ENCODE measurements at places on chromosomes 2 and 18.

DNA sequence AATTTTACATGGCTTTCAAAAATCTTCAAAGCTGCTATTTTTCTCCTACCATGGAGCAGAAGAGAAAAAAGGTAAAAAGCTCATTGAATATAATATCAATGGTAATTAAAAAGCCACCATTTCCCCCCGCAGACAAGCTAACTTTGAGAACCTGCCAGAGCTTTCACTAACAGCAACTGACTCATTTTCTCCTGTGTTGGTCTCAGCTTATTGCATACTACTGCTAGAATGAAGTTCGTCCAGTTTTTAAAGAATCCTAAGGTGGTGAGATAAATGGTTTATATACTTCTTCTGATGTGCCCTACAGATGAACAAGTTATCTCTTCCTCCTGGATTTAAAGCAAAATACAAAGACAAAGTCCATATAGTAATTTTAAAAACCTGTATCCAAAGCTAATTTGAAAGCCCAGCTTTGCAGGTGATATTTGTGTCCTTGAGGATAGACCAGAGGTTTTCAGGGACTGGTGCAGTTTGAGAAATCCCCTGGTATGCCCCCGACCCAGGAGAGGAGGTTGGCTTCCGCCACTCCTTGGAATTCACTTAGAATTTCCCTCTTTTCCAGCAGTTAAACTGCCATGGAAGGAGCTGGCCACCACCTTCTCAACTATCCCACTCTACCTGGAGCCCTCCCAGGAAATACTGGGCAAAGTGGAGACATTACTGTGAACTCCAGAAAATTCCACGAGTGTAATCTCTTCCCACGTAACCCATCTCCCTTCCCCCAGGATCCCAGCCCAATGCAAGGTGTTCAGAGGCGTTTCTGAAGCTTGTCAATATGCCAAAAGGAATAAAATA is 17.5 kb downstream of the YPEL5 start:
- DNase-seq, result no peak

DNA sequence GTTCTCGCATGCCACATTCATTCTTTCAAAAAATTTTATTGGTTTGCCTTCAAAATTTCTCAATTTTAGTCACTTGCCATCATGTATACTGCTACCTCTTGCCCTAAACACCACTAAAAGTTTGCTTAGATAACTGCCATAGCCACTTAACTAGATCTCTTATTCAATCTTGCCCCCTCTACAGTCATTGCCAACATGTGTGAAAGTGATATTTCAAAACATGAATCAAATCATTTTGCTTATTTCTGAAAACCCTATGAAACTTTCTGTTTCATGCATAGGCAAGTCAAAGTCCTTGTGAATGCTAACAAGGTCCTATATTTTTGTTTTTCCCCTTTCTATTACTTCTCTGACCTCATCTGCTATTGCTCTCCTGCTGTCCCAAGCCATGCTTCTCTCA is 397.1 kb downstream of the KCNJ3 start:
- no peak for DNase-seq

DNA sequence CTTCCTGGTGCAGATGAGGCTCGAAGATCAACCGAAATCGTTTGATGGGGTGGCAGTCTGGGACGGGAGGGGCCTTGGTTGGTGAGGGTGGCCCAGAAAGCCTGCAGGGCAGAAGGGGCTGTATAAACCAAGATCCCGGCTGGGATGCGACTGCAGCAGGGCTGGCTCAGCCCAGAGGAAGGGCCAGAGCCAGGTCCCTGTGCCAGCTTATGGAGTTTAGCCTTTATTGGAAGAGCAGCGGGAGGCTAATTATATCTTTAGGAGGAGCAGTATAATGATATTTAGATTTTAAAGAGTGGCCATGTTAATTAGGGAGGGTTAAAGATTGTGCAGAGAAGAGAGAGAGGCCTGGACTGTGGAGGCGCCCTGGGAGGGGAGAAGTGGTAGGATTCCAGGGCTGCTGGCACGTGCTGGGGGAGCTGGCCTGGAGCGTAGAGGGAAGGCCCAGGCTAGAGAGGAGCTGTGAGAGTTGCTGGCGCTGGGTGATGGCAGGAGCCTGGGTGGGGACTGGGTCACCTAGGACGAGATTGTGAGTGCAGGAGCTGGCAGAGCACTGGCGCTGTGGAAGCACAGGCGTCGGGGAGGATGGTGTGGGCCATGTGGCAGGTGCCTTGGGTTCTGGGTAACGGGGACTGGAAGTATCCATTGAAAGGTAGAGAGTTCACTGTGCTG is 25.1 kb downstream of the TRAF3IP1 start:
- no peak for DNase-seq

- DNase-seq, result no peak
Measured at GRCh38 chr2:17182399-17182798, 335.8 kb downstream of the RAD51AP2 start.

DNA sequence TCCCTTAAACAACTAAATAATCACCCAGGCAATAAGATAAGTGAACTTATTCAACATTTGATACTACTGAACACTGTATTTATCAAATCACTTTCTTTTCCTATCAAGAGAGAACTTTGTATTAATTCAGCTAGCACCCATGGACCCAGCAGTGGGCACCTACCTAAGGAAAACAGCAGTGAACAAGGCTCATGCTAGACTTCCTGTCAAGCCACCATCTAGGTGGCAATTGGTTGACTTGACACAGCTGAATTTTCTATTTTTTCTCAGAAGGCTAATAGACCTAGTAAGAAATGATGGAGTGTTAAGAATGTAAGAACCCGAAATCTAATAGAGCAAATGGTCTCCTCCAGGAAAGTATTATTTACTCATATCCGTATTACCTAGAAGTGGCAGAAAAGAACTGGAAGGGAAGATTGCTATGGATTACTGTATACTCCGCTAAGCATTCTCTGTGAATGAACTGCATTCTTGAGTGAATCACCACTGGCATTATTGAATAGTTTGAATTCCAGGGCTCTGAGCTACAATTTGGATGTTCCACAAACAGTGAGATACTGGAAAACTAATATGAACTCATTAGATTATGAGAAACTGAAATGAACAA is 988.2 kb upstream of the CDH2 start:
- peak; percentile 63 for DNase-seq

GRCh38 chr2:200810998-200811332 is 745 bp upstream of the BZW1 start:
- no peak for DNase-seq

DNA sequence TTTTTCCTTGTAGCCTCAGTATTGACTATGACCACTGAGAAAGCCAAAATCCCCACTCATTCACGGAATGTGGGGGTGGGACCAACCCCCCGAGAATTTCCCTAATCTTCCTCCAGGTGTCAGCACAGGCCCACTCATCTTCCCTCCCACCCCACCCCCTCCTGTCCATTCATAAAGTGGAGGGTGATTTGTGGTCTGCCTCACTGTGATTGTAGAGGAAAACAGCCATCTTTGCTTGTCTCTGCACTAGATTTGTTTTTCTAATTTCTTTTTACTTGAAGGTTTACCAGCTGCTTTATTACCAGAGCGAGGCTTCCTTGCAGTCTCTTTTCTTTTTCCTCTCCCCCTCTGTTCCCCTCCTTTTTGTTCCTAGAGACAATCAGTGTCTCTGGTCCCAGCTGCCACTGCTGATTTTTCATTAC is 171.8 kb downstream of the ICOS start:
- DNase-seq, result no peak

DNA sequence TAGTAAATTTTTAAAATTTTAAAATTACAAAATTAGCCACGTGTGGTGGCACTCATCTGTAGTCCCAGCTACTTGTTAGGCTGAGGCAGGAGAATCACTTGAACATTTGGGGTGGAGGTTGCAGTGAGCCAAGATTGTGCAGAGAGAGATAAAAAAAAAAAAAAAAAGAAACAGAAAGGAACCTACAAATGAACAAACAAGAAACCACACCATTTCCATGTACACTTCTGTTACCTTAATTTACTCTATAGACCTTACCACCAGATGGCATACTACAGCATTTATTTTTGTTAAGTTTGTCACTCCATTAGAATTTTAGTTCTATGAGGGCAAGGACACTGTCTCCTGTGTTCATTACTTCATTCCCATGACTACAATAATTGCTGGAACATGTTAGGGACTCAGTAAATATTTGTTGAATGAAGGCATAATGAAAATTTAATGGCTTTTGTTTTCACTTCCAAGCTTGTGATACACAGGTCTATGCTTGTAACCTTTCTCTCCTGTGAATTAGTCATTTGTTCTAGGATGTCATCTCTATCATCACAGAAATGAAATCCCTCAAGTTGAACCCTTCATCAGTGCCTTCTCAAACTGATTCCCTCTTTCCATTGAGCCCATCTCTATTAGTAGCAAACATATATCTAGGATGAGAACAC is 76.0 kb downstream of the ARHGAP15 start:
- peak; percentile 16 for DNase-seq

DNA sequence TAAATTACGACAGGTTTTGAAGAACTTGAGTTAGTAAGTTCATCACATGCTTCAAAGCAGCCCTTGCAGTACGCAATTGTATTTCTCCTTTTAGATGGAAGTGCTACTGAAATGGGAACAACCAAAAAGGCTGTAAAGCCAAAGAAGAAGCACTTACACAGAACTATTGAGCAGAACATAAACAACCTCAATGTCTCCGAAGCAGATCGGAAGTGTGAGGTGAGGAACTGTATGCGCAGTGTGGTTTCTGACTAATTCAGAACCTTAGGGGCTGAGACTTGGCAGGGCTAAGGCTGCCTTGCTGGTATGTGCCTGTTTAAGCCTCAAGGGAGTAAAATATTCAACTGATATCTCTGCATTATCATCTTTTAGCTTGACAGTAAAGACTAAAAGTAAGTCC is 8.4 kb downstream of the NCAPH start:
- DNase-seq, result no peak

DNA sequence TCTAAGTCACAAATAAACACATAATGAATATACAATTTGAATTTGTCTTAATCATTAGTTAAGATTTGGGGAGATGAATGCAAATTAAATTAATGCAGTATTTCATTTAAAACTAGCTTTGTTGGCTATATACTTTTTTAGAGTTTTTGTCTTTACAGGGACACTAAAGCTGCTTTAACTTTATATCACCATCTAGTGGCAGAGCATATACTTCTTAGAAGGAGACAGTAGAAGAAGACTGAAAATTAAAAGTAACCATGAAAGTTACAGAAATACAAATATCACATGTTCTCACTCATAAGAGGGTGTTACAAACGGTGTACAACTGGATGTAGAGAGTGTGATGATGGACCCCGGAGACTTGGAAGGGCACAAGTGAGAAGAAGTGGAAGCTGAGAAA is 268.3 kb upstream of the NETO1 start:
- DNase-seq, result no peak

DNA sequence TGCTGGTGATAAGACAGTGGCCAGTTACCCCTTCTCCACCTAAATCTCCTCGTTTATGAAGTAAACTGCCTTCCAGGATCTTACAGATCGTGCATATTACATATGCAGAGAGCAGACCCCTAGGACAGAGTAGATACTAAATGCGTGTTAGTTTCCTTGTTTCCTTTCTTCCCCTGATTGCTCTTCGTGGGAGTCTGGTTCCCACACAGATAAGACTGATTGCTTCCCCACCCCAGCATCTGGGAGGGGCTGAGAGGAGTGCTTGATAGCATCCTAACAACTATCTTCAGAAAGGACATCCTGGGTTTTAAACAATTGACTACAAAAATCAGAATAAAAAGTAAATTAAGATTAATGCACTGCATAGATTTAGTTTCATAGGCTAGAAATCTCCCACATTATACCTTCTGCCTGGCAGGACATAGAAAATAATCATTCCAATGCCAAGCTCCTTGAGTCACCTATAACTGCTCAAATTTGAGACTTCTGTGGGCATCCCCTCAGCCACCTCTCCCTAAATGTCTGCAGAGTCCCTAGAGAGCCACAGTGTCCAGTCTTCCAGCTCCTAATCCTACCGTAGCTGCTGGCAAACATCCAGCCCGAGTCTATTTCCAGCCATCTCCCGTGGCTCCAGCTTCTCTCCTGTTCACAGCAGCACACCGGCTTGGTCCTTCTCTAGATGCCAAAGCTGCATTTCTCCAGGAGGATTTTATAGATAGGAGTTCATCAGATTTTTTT is 128.3 kb downstream of the LRRC30 start:
- DNase-seq, result no peak

DNA sequence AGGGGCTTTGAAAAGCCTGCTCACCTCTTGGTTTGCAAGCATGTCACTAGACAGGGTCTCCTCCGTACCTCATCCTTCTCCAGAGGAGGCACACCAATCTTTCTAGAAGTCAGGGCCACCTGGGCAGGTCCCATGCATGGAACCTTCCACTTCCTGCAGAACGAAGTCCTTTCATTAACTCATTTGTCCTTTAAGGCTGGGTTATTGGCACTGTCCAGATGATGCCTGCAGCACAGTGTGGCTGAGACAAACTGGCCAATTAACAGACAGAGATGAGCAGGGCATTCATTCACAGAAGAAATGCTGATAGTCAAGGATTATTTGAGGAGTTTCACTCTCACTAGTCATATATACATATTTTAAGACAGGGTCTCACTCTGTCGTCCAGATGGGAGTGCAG is 245.3 kb downstream of the TFCP2L1 start:
- no peak for DNase-seq

- no peak for DNase-seq
Measured at GRCh38 chr2:223805008-223805407, 32.4 kb downstream of the AP1S3 start.

- DNase-seq, result peak; percentile 29
Measured at GRCh38 chr18:42028247-42028832, 73.3 kb downstream of the PIK3C3 start.

DNA sequence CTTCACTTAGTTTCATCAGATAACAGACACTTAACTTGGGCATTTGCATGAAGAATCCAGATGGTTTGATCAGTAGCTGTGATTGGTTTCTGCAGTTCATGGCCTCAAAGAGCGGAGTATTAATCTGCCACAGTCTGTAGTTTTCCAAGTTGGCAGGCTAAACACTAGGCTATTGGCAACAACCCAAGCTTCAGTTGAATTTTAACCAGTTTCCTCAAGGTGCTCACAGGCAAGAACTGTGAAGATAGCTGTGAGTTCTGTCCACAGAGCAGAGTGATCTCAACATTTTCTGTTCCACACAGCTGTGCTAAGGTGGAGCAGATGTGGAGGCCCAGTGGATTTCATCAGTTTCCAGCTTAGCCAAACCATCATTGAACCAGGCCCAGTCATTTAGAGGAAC is 469.5 kb upstream of the LINC00305 start:
- DNase-seq, result no peak

GRCh38 chr2:217271813-217272212 is 411.9 kb upstream of the TNP1 start:
- DNase-seq, result no peak

DNA sequence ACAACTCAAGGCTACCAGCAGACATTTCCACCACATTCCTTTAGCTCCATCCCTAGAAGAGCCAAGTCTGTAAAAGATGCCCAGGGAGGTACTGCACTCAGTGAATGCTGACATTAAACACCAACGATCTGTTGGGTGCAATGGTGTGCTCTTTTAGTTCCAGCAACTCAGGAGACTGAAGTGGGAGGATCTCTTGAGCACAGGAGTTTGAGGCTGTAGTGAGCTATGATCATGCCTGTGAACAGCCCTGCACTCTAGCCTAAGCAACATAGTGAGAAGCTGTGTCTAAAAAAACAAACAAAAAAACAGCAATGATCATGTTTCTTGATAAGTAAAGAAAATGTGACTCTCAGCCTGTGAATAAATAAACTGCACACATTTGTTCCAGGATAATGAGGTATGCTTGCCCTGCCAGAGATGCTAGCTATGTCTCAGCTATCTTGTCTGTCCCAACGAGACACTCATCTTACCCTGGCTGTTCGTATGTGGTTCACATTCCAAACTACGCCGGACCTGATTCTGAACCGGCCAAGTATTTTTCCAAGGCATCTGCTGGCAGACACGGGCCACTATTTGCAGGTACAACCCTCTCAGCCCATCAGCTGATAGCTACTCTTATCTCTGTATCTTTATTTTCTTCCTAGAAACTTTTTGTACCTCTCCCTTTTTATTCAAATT is 21.8 kb downstream of the TMEM182 start:
- no peak for DNase-seq

Measured in amniotic stem cell (primary cell).